ENCODE measurements at places on chromosomes 12 and 14.
A peak's percentile ranks its signal among the peaks of the same experiment; 100 is the strongest.

DNA sequence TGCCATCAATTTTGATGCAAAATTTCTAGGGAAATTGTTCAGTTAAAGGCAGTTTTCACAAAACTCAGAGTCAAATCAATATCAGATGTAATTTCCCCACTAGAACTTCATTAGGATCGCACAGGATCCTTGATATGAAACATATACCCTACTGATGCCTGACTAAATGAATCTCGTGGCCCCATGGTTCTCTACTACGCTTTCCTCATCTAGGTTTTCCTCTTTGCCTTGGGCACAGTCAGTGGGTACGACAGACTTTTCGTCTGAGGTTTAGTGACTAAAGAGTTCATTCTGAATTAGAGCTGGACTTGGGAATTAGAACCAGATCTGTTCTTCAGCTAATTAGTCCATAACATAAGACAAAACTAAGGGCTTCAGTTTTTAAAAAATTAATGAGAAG is 42.5 kb upstream of the GNPNAT1 start:
- DNase-seq, result no peak

- DNase-seq, result no peak
Measured at GRCh38 chr14:54447231-54447692, 6.1 kb upstream of the CNIH1 start.

DNA sequence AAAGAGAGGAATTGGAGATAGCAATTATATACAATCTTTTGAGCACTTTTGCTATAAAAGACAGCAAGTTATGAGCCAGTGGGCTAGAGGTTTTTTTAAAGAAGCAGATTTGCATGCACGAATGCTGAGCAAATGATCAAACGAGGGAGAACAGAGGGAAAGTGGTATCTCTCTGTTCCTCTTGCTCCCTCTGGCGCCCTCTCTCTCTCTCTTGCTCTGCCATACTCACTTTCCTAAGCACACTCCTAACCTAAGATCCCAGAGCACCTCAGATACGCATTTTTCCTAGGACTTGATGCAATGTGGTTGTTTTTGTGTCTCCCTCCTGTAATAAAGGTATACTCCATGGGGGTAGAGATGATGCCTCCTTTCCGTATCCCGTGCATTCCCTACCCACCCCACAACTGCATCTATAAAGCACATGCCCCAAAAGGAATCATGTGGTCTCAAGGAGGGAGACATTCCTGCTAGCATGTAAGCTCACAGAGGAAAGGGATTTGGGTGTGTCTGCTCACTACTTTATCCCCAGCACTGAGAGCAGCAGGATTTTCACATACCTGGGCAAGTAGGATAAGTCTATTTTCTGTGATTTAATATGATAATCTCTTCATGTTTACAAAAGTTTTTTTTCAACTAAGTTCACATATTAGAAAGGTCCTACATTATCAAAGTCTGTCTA is 270.2 kb downstream of the SSPN start:
- no peak for DNase-seq

GRCh38 chr12:94112121-94112520 is 36.3 kb upstream of the PLXNC1 start:
- DNase-seq, result no peak

- DNase-seq, result no peak
Measured at GRCh38 chr12:47393403-47393790, 312.4 kb downstream of the RPAP3 start.

DNA sequence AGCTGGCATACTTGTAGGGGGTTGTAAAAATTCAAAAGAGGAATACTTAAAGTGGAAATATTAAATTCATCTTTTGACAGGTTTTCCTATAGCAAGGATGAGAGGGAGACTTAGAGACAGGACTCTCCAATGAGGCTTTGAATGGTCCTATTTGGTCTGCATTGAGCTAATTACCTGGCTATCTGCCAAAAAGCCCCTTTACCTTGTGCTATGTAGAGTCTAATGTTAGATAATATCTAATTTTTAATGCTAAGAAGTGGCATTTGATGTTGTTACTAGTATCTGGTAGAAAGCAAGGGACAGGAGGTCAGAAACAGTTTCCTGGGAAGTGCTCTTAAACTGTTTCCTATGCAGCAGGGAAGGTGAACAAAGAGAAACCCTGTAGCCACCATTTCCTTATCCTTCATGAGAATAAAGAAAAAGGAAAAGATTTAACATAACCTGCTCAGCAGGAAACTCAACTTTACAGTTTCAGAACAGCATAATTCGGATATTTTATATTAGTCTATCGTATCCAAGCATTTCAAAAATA is 550.0 kb downstream of the SOX5 start:
- no peak for DNase-seq

DNA sequence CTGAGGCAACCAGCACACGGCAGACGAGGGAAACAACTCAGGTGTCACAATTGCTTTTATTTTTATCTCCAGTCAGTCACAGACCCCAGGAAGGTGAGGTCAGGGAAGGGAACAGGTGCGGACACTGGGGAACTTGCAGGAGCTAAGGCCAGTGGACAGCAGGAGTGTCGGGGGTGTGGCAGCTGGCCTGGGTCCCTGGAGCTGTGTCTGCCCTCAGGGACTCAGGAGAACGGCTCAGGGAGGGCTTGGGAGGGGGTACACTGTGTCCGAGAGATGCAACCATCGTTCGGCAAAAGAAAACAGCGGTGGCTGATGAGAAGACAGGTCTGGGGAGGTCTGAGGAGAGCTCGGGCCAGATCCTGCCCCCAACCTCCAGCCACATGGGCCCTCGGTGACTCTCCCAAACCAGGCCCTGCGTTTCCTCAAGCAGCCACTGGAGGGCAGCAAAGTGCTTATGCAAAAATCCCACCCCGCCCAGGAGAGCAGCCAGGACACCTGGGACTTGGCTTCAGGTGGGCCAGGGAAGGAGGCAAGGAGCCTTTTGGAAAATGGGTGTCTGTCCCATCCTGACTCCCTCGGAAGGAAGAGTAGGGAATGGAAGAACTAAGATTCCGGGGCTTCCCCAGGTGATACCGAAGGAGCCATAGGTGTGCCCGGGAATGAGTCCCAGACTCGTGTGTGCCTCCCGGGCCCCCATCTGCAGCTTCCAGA is 24.1 kb upstream of the BCDIN3D start:
- DNase-seq, result peak; percentile 55

- DNase-seq, result no peak
Measured at GRCh38 chr14:50471838-50472465, 60.4 kb downstream of the MAP4K5 start.

GRCh38 chr14:101939646-101940170 is 24.7 kb upstream of the DYNC1H1 start:
- no peak for DNase-seq

- no peak for DNase-seq
Measured at GRCh38 chr12:122851820-122852219, 16.6 kb downstream of the HIP1R start.

GRCh38 chr12:46385438-46385837 is 12.9 kb upstream of the SLC38A2 start:
- DNase-seq, result no peak

GRCh38 chr12:107027636-107028053 is 40.7 kb upstream of the MTERF2 start:
- DNase-seq, result no peak

- DNase-seq, result no peak
Measured at GRCh38 chr14:30159374-30159773, 231.7 kb upstream of the PRKD1 start.

GRCh38 chr14:60721326-60722106 is 2.6 kb downstream of the SIX4 start:
- DNase-seq, result peak; percentile 30

DNA sequence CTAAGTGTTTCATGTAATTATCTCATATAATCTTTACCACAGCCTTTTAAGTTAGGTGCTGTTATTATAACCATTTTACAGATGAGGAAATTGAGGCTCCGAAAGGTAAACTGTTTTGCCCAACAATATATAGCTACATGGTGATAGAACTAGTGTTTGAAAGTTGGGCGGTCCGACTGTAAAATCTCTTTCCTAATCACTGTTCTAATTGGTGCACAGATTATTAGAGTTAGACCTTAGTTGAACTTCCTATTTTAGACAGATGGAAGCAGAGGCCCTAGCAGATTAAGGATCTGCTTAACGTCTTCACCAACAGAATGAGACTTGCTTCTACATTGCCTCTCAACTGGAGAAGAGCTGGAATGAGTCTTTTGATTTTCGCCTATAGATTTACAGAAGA is 30.0 kb upstream of the DUSP6 start:
- no peak for DNase-seq

- no peak for DNase-seq
Measured at GRCh38 chr12:45601888-45602287, 127.6 kb upstream of the ARID2 start.

- no peak for DNase-seq
Measured at GRCh38 chr14:50095895-50096294, 20.5 kb downstream of the VCPKMT start.

- DNase-seq, result no peak
Measured at GRCh38 chr12:3333991-3334391, 157.0 kb upstream of the PRMT8 start.

DNA sequence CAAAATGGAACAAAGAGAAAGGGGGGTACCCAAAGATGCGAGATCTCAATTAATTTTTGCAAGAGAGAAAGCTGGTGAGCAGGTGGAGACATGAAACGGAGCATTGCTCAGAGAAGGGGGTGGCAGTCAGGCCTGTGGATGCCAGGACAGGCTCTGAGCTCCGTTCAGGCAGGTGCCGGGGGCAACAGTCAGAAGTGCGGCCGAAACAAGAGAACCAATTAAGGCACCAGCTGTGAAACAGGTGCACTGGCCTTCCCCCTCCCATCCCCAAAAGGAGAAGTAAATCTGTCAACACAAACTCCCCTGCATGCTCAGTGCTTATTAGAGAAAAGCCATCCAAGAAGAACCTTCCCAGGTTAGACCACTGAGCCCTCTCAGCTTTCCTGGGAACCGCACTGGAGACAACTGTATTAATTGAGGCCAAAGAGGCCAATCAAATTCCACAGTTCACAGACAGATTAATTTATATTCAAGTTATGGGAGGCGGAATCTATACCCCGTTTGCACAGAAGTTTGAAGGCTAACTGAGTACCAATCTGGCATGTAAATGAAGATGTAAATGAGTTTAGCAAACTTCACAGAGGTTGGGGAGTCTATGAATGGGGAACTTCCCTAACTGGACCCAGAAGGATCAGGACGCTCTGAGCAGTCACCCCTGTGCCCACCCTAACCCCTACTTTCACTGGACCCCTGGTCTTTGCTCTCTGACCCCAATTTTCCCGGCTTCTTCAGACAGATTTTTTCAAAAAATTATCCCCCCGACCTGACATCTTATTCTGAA is 20.9 kb downstream of the OAS2 start:
- DNase-seq, result no peak

GRCh38 chr12:67689385-67689784 is 40.8 kb downstream of the DYRK2 start:
- DNase-seq, result no peak

DNA sequence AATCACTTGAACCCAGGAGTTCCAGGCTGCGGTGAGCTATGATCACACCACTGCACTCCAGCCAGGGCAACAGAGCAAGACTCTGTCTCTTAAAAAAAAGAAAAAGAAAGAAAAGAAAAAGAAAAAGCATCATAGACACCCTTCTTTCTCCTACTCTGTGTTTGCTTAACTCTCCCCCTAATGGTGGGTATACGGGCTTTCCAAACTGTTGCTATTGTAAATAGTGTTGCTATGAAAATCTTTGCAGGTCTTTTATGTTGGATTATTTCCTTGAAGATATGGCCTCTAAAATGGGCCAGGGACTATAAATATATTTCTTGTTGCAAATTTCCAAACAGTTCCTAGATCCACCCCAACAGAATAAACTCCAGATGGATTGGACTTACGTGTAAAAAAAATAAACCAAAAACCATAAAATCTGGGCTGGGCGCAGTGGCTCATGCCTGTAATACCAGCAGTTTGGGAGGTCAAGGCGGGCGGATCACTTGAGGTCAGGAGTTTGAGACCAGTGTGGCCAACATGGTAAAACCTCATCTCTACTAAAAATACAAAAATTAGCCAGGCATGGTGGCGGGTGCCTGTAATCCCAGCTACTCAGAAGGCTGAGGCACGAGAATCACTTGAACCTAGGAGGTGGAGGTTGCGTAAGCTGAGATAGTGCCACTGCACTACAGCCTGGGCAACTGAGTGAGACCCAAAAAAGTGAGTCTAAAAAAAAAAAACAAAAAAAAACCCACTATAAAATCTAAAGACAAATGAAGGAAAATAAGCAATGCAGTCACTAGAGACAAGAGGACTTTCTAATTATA is 25.9 kb downstream of the NFKBIA start:
- no peak for DNase-seq

- DNase-seq, result no peak
Measured at GRCh38 chr14:61329478-61330051, 8.2 kb downstream of the PRKCH start.
